Ecto neural progenitor cell (in vitro differentiated cells): ENCODE measurements at places on chromosomes 3 and 15.

- no peak for DNase-seq
These were observed 180.9 kb upstream of the SOX14 start for GRCh38 chr3:137583256-137583655.

DNA sequence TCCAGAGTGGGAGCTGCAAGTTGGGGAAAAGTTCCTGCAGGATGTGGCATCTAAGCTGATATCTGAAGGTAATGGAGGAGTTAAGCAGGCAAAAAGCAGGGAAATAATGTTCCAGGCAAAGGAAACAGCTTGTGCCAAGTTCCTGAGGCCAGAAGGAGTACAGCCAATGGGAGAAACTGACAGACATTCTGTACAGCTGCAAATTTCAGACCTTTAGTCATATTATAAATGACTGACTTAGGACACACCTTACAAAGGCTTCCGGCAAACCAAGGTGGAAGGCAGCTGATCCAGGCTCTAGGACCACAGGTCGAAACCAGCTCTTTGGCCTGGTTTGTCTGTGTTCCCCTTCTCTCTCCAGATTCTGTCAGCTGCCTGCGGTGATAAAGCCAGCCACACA, 9.3 kb downstream of the WWTR1 start:
- DNase-seq, result no peak

GRCh38 chr3:154229217-154229590, 95.1 kb downstream of the DHX36 start:
- no peak for DNase-seq

- DNase-seq, result no peak
These were observed 27.7 kb downstream of the IL1RAP start for GRCh38 chr3:190541560-190541959.
